ENCODE measurements at places on chromosomes 11 and 22.

GRCh38 chr11:92735039-92735438 lies 234.4 kb upstream of the MTNR1B start:
- no peak for DNase-seq

- no peak for DNase-seq
These were observed 31.3 kb downstream of the NEFH start for GRCh38 chr22:29511126-29511862.

DNA sequence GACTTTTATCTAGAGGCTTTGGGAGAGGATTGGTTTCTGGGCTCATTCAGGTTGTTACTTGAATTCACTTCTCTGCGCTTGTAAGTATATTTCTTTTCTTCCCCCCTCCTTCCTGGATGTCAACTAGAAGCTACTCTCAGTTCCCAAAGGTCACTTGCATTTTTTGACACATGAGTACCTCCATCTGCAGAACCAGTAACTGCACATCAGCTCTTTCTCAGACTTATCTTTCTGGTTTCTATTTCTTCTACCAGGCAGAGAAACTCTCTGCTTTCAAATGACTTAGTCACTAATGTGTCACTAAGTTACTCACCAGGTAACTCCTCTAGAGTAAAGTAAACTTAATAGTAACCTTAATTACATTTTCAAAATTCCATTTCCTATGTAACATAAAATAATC lies 773.0 kb upstream of the LUZP2 start:
- no peak for DNase-seq

DNA sequence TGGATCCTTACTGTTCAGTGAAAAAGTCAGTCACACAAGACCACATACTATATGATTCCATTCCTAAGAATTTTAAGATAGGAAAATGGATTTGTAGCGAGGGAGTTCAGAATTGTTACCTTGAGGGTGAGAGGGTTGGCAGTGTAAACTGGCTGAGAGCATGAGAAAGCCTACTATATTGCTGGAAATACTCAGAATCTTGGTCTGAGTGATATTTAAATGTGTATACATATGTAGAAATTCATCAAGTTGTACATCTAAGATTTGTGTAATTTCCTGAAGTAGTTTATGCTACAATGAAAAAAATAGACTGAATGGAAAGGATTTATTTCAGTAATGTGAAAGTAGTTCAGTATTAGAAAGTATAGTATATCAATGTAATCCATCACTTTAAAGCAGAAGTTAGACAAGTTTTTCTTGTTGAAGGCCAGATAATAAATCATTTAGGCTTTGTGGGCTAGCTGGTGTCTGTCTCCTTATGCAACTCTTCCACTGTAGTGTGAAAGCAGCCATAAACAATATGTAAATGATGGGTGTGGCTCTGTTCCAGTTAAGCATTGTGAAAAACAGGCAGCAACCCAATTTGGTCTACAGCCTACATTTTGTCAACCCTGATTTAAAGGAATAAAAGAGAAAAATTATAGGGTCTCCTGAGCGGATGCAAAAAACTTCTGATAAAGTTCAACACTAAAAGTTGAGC lies 127.2 kb upstream of the THY1 start:
- no peak for DNase-seq

DNA sequence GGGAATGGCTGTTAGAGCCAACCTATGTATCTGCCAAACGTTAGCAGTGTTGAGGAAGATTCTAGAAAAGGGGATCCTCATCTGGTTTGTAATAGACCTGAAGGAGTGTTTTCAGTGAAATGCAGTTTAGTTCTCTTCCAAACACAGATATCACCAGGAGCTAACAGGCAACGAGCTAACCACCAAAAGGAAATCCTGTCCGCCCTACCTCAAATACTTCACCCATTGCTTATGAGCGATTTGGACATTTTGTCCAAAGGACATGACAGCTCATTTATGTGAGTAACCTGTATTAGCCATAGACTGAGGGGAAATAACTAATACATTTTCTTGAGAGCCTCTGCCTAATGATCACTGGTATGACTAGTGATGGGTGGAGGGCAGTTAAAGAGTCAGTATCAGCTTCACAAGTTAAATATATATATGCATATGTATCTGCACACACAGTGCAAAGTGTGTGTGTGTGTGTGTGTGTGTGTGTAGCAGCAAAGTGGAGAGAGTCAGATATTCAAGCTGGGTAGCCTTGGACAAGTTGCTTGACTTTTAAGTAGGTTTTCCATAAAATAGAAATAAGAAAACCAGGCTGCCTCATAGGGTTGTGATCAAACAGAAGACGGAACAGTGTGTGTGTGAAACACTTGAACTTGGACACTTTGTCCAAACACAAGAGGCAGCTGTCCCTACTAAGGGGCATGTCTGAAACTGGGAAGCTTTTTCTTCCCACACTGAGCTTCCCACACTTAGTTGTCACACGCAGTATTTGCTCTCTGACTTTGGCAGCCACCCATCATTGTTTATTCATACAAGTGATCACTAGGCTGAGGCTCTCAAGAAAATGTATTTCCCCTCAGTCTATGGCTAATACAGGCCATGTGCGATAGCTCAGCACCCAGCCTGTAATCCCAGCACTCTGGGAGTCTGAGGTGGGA lies 940 bp upstream of the C11orf91 start:
- DNase-seq: no peak

DNA sequence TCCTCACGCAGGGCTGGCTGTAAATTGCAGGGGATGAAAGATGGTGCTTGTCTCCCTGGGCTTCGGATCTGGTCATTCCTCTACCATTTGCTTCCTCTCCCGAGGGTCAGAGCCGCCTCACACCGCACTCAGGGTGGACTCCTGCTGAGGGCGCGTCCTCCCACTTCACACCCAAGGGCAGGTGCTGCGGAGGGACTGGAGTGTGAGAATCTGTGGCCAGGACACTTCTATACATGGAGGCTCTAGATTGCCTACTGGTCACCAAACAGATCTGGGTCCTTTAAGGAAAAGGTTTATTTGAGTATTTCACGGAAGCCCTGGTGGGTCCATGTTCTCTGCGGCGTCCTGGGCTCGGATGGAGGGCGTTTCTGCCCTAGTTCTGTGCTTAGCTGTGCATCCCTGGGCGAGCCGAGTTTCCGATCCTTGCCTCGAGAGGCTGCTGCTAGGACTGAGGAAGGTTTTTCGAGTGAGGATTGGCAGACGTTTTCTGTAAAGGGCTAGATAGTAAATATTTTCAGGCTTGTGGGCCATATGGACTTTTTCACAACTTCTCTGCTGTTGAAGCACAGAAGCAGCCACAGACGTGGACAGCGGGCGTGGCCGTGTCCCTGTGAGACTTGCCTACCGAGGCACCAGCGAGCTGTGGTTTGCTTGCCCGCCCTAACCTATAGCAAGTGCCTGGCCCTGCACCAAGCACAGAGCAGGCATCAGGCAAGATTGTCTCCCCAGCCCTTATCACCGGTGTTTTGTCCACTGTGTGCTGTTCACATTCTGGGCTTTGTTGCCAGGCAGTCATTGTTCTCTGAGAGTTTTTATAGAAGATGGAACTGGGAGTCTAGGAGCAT lies 279.0 kb downstream of the TBC1D22A start:
- DNase-seq: no peak

Measured in NCI-H1417 treated with DMSO at 0.1 percent for 48 hours (cell line).